ENCODE measurements at places on chromosomes 11 and 22. TPM values are rescaled to one million over a fixed set of nuclear protein-coding genes. Genes with fewer than 3 reads are reported as not detected.
A peak's percentile ranks its signal among the peaks of the same experiment; 100 is the strongest.

DNA sequence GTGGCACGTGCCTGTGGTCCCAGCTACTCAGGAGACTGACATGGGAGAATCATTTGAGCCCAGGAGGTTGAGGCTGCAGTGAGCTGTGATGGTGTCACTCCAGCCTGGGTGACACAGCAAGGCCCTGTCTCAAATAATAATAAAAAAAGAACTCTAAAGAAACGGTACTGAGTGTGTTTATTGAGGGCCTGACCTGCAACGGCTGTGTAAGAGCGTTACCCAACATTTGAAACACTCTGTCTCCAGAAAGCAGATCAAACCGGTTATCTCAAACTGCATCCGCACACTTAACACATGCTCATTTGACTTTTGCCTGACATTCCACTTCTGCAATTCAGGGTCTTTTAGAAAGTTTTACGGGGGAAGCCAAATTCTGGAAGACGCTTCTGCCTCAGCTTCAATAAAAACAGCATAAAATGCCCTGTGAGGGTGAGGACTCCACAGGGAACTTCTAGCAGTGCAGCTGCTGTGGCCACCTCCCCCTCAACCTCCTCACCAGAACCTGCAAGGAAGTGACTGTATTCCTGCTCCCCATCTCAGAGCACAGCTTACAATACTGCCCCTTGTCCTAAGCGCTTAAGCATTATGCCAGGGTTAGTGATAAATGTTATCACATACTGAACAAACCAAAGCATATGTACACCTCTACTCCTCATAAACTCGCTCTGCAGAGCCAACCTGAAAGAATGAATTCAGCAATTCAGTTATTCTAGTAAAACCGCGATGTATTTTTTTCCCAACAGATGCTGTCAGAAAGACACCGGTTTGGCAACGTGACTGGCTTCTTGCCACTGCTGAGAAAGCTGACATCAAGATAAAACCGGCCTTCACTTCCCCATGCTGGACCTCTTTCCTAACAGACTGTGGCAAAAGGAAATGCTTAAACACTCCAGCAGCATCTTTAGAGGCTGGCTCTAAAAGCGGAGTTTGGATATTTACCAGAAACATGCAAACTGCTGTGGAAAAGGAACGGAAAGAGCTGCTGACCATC, 52.2 kb downstream of the PRDM10 start:
- H3K4me3 ChIP-seq: no peak overlapping the region
- DNase-seq: no peak
- H3K4me1 ChIP-seq: peaks cover 15% of the 10 kb centered on the region
- no peaks in the 10 kb centered on the region for H3K27me3 ChIP-seq

DNA sequence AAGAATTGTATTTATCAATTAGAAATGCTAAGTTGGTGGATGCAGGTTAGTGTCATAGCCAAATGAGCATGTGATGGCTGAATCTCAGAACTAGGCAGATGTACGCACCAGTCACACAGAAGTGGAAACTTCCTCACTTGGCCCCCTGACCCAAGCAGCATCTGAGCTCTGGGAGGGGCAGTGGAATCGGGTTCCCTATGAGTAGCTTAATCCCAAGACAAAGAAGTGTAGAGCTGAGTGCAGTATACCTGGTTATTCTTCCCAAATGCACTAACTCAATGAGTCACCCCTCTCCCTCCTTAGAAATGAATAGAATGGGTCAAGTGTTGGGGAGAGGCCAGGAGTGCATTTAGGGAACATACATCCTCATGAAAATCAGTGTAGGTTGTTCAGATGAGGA, 224.6 kb downstream of the FAT3 start:
- H3K27me3 ChIP-seq: no peaks in the 10 kb centered on the region
- H3K36me3 ChIP-seq: no peaks in the 10 kb centered on the region
- no peaks in the 10 kb centered on the region for H3K4me1 ChIP-seq
- no peak for DNase-seq
- H3K4me3 ChIP-seq: no peak overlapping the region
- H3K27ac ChIP-seq: no peak overlapping the region

GRCh38 chr11:32487270-32487669, 51.9 kb upstream of the WT1 start:
- no peaks in the 10 kb centered on the region for H3K4me1 ChIP-seq
- H3K4me3 ChIP-seq: no peak overlapping the region
- H3K36me3 ChIP-seq: no peaks in the 10 kb centered on the region
- H3K27me3 ChIP-seq: no peaks in the 10 kb centered on the region
- no peak for DNase-seq

- H3K36me3 ChIP-seq: no peaks in the 10 kb centered on the region
- no peak overlapping the region for H3K4me3 ChIP-seq
- H3K4me1 ChIP-seq: peaks cover 11% of the 10 kb centered on the region
- peaks cover 30% of the 10 kb centered on the region for H3K27me3 ChIP-seq
- no peak for DNase-seq
- no peak overlapping the region for H3K27ac ChIP-seq
Observed at GRCh38 chr11:75635066-75635862, 33.6 kb downstream of the MAP6 start.

DNA sequence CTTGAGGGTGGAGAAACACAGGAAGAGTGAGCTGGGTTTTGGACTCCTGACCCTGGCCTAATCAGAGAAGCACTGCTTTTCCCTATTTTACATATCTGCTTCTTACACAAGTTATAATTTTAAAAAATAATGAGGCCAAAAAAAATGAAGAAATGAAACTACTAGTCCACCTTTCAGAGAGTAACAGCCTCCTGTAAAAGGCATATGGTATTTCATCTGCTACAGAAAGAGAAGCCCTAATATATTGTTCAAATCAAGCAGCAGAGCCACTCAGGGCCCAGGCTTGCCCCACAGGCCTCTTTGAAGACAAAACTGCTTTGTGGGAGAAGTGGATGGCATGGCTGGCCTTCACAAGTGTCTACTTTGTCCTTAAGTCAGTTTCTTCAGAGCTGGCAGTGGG, 10.0 kb downstream of the DIXDC1 start:
- no peaks in the 10 kb centered on the region for H3K27me3 ChIP-seq
- no peaks in the 10 kb centered on the region for H3K36me3 ChIP-seq
- DNase-seq: no peak
- peak overlapping the region; percentile 37 for H3K27ac ChIP-seq
- no peak overlapping the region for H3K4me3 ChIP-seq

GRCh38 chr11:48161951-48162884, 54.4 kb upstream of the OR4B1 start:
- no peak overlapping the region for H3K4me3 ChIP-seq
- H3K27me3 ChIP-seq: no peaks in the 10 kb centered on the region
- H3K27ac ChIP-seq: no peak overlapping the region
- no peaks in the 10 kb centered on the region for H3K4me1 ChIP-seq

DNA sequence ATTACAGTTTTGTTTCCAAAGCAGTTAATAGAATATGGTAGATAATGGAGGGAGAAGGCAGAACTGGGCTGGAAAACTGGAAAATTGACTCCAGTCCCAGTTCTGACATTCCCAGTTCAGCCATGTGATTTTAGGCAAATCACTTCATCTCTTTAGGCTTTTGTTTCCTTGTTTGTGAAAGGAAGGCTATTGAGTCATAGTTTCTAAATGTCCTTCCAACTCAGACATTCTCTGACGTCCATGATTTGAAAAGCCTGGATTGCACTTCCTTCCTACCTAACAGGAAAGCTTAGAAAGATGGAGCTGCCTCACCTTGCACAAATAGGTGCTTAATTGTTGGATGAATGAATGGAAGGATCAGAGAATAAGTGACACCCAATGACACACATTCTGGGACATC, 19.8 kb upstream of the GALNT18 start:
- H3K27ac ChIP-seq: no peak overlapping the region
- H3K27me3 ChIP-seq: peaks cover 27% of the 10 kb centered on the region
- H3K36me3 ChIP-seq: no peaks in the 10 kb centered on the region
- no peak overlapping the region for H3K4me3 ChIP-seq

- H3K4me3 ChIP-seq: no peak overlapping the region
- no peaks in the 10 kb centered on the region for H3K27me3 ChIP-seq
- H3K4me1 ChIP-seq: peaks cover 18% of the 10 kb centered on the region
- H3K36me3 ChIP-seq: peaks cover 8% of the 10 kb centered on the region
- DNase-seq: no peak
Observed at GRCh38 chr11:66680966-66681645, 3.4 kb upstream of the RBM4B start.

- peak; percentile 39 for DNase-seq
- peaks cover 12% of the 10 kb centered on the region for H3K4me1 ChIP-seq
- H3K27ac ChIP-seq: no peak overlapping the region
- H3K4me3 ChIP-seq: peak overlapping the region; percentile 85
Observed at GRCh38 chr22:27801202-27801615, 347 bp downstream of the MN1 start.

DNA sequence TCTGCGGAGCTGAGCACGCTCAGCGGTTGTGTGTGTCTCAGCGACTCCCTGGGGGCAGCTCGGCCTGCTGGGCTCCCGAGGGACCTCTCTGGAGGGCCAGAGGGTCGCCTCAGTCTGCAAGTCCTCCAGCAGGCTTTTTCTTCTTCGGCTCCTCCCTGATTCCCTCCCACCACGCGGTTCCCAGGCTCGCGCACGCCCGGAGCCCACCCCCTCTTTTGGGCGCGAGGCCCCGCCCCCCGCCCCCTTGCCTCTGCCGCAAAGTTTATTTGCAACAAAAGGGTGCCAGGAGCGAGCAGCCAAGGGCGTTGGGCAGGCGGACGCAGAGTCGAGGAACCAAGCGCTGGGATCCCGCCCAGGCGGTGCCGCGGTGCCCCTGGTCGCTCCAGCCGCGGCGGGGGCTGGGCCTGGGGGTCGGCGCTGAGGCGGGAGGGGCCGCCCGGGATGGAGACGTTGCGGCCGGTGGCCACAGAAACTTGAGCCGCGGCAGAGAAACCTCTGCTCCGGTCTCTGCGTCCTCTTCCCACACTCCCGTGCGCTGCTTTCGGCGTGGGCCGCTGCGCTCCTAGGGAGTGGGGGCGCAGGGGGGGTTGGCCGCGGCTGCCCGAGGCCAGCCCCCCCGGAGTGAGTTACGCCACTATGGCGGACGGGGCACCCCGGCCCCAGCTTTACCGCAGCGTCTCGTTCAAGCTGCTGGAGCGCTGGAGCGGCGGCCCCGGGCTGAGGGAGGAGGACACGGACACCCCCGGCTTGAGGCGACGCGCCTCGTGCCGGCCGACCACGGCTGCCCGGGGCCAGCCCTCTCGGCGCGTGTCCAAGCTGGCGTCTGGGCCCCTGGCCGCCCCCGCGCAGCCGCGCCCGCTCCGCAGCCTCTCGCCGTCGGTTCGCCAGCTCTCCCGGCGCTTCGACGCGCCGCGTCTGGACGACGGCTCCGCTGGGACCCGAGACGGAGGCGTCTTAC, at the start of gene ARHGEF17:
Gene ARHGEF17 (plus strand): TSS at position 274 of the 958 bp plus-strand sequence. CDS start 363 bp downstream, at position 637.
- peak within 1 kb of the TSS; percentile 93 for H3K4me3 ChIP-seq
- H3K27ac ChIP-seq: no peak within 1 kb of the TSS
- H3K4me1 ChIP-seq: peaks cover 11% of the 10 kb centered on the region
- H3K36me3 ChIP-seq: no peaks in the 10 kb centered on the region

GRCh38 chr22:24428751-24429410, 1.5 kb downstream of the ADORA2A start:
- peaks cover 9% of the 10 kb centered on the region for H3K36me3 ChIP-seq
- peak overlapping the region; percentile 89 for H3K27ac ChIP-seq
- H3K4me3 ChIP-seq: peak overlapping the region; percentile 83
- H3K4me1 ChIP-seq: peaks cover 89% of the 10 kb centered on the region
- no peak for DNase-seq
- no peaks in the 10 kb centered on the region for H3K27me3 ChIP-seq

- peak overlapping the region; percentile 50 for H3K27ac ChIP-seq
- peaks cover 6% of the 10 kb centered on the region for H3K36me3 ChIP-seq
- peaks cover 73% of the 10 kb centered on the region for H3K4me1 ChIP-seq
- no peak for DNase-seq
- H3K27me3 ChIP-seq: no peaks in the 10 kb centered on the region
Observed at GRCh38 chr11:111402411-111402810, 23.3 kb upstream of the POU2AF1 start.

DNA sequence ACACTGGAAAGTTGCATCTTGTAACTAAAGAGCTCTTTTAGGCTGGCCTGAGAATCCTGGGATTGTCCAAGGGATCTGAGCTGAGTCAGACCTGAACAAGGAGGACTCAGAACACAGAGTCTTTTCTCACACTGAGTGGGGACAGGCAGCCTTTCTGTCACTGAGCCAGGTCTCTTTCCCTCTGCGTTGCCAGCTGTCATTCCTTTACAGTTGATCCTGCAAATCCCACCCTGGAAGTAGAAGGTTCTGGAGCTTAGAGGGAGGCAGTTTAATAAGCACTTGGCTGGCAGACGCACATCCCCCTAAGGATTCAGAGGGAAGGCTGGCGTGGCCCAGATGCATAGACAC, 76.3 kb upstream of the SUSD2 start:
- H3K36me3 ChIP-seq: peaks cover 35% of the 10 kb centered on the region
- no peaks in the 10 kb centered on the region for H3K27me3 ChIP-seq
- no peak overlapping the region for H3K4me3 ChIP-seq
- DNase-seq: no peak
- H3K27ac ChIP-seq: no peak overlapping the region

- no peaks in the 10 kb centered on the region for H3K27me3 ChIP-seq
- H3K36me3 ChIP-seq: peaks cover 4% of the 10 kb centered on the region
- no peak for DNase-seq
- H3K4me1 ChIP-seq: peaks cover 18% of the 10 kb centered on the region
Observed at GRCh38 chr11:47564933-47565339, 463 bp upstream of the PTPMT1 start.

GRCh38 chr11:26583550-26583949, 11.5 kb upstream of the MUC15 start:
- no peak overlapping the region for H3K4me3 ChIP-seq
- H3K4me1 ChIP-seq: no peaks in the 10 kb centered on the region
- H3K36me3 ChIP-seq: no peaks in the 10 kb centered on the region
- H3K27me3 ChIP-seq: no peaks in the 10 kb centered on the region
- no peak for DNase-seq

GRCh38 chr11:61712314-61712713, 32.1 kb downstream of the DAGLA start:
- H3K4me1 ChIP-seq: no peaks in the 10 kb centered on the region
- DNase-seq: no peak
- H3K27me3 ChIP-seq: peaks cover 3% of the 10 kb centered on the region
- no peak overlapping the region for H3K4me3 ChIP-seq
- no peaks in the 10 kb centered on the region for H3K36me3 ChIP-seq
- no peak overlapping the region for H3K27ac ChIP-seq

GRCh38 chr22:27154717-27155116, 497.3 kb downstream of the MIAT start:
- no peak overlapping the region for H3K27ac ChIP-seq
- H3K27me3 ChIP-seq: peaks cover 15% of the 10 kb centered on the region
- no peak overlapping the region for H3K4me3 ChIP-seq
- no peak for DNase-seq
- no peaks in the 10 kb centered on the region for H3K36me3 ChIP-seq
- no peaks in the 10 kb centered on the region for H3K4me1 ChIP-seq

GRCh38 chr11:12889243-12889642, 119.9 kb upstream of the RASSF10 start:
- no peak overlapping the region for H3K4me3 ChIP-seq
- H3K36me3 ChIP-seq: no peaks in the 10 kb centered on the region
- no peak for DNase-seq
- H3K4me1 ChIP-seq: no peaks in the 10 kb centered on the region
- no peak overlapping the region for H3K27ac ChIP-seq

The ROBO4 gene
- not detected for total RNA-seq

The PHLDA2 gene
- total RNA-seq: 0.42 TPM

The NNMT gene
- total RNA-seq: not detected

The SH3BP1 gene
- total RNA-seq: 88.4 TPM

The ACTN3 gene
- not detected for total RNA-seq

The ASCL2 gene
- 1.3 TPM for total RNA-seq

The HORMAD2 gene
- total RNA-seq: not detected

The SLC22A12 gene
- not detected for total RNA-seq
